ENCODE measurements at places on chromosomes 1 and 21. TPM values are rescaled to one million over a fixed set of nuclear protein-coding genes. Genes with fewer than 3 reads are reported as not detected.

SPRR1A gene
- not detected for total RNA-seq

FNDC5 gene
- 0.20 TPM for total RNA-seq

TMEM125 gene
- not detected for total RNA-seq

TP53BP2 gene
- 14.3 TPM for total RNA-seq

CYP4A11 gene
- total RNA-seq = not detected

PRKAB2 gene
- 10.4 TPM for total RNA-seq
